Breast epithelium (tissue), 4 donors: ENCODE measurements at places on chromosomes 3 and 15. TPM values are rescaled to one million over a fixed set of nuclear protein-coding genes. Genes with fewer than 3 reads are reported as not detected.

- no peak for DNase-seq
Observed at GRCh38 chr3:189898559-189899153, 222.0 kb downstream of the P3H2 start.

GRCh38 chr3:13718436-13718835 lies 161.4 kb downstream of the WNT7A start:
- DNase-seq = no peak

DNA sequence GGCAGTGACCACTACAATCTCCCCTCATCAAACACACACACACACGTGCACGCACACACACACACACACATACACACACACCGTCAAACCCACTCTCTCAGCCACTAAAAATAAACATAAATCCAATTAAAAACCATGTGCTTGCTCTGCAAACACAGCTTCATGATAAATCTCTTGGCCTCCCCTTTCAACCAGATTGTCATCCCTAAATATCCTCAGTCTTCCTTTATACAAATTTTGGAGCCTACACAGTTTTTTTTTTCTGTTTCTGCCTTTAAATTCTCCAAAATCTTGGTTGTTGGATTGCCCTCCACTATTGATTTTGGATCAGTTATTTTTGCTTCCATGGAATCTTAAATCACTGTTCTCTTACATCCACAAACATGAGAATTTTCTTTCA lies 245.6 kb downstream of the SATB1 start:
- no peak for DNase-seq

DNA sequence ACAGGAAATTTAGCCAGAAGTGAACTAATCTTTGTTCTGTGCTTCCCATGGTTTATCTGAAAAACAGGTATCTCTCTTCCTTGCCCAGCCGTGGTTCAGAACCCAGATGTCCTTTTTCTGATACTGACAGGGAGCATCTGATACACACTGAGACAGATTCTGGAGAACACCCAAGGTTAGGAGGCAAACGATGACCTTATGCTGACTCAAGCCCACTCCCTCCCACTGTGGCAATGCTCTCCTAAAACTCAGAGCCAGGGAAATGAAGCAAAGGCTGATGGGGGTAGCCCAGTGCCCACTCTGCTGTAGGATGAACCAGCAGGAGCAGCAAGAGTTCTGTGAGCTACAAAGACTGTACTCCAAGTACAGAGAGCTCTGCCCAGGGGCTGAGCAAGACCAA lies 225.1 kb downstream of the NTRK3 start:
- DNase-seq = no peak

DNA sequence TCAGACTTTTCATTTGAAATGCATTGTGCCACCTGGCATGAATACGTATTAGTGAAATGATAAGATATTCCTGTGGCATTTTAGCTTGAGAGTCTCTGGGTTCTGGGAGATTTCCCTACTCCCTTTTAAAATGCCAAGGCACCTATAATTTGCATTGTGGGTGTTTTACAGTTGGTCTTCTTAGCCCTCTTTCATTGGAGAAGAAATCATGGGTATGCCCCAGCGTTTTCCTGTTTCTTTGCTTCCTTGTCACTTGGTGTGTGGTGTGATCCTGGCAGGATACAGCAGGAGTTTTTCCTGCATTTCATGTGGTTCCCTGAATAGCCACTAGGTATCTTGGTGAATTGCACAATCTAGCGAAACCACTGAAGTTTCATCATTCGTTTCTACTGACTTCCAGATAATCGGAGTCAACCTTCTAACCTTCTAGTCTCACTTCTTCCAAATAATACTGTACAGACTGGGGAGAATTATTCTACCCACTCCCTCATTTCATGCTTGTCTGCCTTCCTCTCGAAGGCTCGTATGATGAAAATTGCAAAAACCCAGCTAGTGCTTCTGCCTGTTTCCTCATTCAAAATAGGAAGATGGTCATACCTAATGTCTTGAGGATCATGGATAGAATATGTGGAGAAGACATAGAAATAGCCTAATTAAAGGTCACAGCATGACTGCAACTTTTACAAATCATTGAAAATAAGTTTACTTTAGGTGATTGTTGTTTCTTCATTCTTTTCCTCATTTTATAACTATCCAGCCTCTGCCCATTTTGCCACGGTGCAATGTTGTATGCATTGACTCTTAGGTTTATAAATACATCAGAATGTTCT lies 2.6 kb downstream of the BHLHE40 start:
- DNase-seq = peak; percentile 48

GRCh38 chr3:171846597-171846996 lies 3.4 kb downstream of the TMEM212 start:
- DNase-seq = no peak

DNA sequence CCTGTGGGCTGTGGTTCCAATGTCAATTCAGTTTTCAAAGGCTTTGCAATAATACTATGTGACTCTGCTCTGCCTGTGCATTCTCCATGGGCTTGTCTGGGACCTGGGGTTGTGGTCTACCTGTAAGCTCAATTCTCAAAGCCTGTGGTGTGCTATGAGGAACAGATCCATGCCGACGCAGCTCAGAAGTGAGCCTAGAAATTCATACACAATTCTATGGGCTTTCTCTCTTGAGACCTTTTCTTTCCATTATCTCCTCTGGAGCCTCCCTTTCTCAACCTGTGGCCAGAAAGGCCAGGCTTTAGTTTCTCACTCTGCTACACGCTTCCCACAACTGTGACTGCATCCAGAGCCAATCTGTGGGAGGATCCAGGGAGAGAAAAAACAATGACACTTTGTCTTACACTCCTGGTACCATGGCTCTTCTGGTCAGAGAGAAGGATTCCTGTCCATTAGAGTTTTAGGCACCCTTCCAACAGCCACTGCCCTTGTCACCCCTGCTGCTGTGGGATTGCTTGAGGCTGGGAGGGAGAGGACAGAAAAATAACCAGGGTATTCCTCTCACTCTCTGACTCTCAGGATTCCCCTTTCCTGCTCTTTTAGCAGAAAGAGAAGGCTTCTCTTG lies 34.1 kb upstream of the KLF13 start:
- DNase-seq = peak; percentile 35

DNA sequence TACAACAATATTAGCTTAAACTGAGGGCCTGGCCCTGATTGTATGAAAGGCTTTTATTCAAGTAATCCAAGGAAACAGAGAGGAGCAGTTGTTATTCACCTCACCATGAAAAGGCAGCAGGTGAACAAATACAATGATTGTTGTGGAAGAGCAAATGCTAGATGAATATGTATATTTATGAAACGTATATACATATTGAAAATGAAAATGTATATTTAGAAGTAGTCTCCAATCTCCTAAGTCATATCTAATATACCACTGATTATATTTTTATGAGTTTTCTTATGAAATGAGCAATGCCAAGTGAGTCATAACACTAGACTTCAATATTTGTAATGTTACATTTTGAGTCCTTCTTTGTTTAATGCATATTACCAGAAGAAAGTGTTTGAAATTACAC lies 116.2 kb upstream of the KCNMB2 start:
- no peak for DNase-seq

DNA sequence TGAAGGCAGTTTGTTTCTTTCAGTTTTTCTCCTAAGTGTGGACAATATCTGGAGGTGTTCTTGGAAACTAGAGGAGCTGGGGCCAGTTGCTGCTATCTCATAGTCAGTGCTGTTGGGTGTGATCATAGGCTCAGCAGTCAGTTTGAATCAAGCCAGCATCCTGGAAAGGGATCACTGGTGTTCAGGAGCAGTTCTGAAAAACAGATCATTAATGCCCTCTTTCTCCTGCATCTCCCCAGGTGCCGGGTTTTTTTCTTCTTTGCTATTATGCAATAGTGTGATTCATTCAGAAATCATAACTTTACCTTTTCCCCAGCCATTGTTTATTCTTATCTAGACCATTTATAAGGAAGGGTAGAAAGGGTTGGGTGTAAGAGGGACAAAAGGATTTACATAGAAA lies 24.0 kb downstream of the LNP1 start:
- DNase-seq = no peak

- no peak for DNase-seq
Observed at GRCh38 chr3:52202384-52203077, 4.6 kb downstream of the ALAS1 start.

GRCh38 chr3:21704796-21705195 lies 46.2 kb downstream of the ZNF385D start:
- no peak for DNase-seq

DNA sequence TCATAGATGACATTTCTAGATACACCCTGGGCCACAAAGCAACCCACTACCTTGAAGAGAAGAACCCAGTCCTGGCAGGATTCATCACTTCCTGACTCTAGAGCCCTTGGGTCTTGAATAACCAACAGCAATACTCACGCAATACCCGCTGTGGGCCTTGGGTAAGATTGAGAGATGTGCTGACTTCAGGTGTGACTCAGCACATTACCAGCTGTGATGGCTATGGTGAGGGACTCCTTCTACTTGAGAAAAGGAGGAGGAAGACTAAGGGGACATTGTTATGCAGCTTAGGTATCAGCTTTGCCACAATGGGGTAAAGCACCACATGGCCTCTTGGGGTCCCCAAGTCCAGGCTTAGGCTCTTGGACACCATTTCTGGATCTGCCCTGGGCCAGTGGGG lies 14.9 kb downstream of the C3orf33 start:
- no peak for DNase-seq

PDE8A gene
- 58.3 TPM for total RNA-seq

MEF2A gene
- 41.6 TPM for total RNA-seq

TWF2 gene
- total RNA-seq = 52.7 TPM

CMTM8 gene
- 19.3 TPM for total RNA-seq
